Glutamatergic neuron (in vitro differentiated cells): ENCODE measurements at places on chromosomes 7 and 10.

DNA sequence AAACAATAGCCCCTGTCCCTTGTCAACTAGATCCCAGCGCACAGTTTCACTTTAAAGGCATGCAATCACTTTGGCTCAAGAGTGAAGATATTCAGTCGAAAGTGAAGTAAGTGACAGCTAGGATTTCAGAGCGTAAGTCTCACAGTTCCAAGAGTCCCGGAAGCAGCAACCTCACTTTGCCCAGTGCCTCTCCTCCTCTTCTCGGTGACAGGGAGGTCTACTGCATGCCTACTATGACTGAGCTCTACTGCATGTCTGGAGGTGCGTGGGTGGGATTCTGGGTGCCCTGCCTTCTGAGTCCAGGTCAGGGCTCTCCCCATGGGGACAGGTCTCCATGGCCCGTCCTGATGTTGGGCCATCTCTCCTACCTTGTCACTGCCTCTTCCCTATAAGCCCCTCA is 17.0 kb downstream of the PRKCQ start:
- DNase-seq: no peak

DNA sequence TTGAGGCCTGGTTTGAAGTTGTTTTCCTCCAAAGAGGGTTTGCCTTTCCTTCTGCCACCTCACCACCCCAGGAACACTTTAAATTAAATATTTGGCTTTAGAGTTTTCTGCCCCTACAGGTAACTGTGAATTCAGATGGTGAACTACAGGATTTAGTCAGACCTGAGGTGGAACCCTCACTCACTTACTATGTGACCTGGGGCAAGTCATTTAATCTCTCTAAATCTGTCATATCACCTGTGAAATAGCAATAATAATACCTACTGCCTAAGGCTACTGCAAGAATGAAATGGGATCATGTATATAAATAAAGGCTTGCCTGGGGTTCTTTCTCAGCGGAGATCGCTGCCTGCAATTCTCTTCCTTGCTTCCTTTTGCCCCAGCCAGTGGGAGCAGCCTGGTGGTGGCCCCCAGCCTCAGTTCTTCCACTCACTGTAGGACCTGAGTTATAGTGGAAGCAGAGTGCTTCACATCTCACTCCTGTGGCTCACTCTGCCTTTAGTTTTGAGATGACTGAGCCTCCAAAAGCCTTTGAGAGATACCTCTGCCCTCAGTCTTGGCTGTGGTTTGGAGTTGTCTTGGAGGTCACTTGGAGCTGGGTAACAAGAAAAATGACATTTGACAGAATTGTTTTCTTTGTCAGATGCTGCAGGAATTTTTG is 6.1 kb upstream of the ANKRD2 start:
- DNase-seq: no peak

DNA sequence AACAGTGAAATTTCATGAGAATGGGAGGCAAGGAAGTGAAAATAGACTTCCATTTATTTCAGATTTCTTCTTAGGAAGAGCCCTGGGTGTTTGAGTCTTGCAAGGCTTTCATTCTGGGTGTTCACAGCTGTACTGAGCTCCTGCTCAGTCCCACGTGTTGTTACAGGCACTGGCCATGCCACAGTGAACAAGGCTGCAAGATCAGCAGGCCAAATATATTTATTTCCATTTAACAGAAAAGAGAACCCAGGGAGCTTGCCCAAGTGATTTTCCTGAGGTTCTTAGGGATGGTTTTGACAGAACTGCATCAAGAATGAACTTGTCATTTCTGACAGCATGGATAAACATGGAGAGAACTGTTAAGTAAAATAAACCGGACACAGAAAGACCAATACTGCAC is 54.5 kb upstream of the CD36 start:
- DNase-seq: no peak

DNA sequence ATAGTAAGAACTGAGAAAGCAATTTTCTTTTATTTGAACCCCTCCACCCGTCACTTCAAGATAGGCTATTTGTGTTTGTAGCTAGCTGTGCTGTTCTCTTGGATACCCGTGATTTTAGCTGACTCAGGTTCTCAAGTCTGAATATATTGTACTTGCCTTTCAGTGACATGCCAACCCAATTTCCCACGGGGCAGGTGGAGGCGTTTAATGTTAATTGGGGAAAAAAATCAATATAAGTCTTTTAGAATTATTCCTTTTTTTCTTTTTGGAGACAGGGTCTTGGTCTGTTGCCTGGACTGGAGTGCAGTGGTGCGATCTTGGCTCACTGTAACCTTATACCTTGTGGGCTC is 36.4 kb downstream of the ZRANB1 start:
- DNase-seq: peak; percentile 63

- DNase-seq: peak; percentile 80
Measured at GRCh38 chr10:96339956-96340904, 18.6 kb downstream of the OPALIN start.

DNA sequence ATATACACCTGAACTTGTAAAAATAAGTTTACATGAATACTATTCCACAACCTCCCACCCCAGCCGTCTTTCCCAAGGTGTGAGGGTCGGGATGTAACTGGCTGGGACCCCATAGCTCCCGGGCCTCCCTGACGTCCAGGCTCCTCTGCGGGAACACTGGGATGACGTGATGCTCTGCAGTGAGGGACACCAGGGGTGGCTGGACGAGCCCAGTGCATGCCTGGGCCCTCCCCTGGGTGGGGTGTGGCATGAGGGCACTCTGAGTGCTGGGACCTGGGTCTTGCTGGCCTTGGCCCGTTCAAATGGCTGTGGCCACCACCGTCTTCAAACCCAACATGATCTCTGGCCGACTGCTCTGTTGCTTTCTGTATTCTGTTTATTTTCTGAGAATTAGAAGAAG is 182.4 kb downstream of the DNAJB6 start:
- no peak for DNase-seq

DNA sequence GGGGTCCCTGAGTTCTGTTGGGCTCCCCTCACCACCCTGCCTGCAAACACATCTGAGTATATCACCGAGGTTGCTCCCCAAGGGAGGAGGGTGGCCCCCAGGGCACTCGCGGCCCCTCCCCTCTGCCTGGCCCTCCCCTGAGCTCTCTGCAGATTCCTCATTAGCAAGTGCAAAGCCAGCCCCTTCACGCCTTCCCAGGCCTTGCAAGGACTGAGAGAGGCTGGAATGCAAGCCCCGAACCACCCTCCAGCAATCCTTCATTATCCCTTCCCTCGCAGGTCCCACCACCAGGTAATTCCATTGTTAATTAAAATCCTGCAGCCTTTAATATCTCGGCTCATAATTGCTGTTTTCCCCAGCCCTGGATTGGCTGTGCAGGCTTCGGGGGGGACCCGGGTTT is 35.3 kb upstream of the MYL10 start:
- DNase-seq: no peak

GRCh38 chr10:34845070-34845469 is 30.0 kb upstream of the PARD3 start:
- no peak for DNase-seq
